ENCODE measurements at places on chromosomes 7 and 10.

DNA sequence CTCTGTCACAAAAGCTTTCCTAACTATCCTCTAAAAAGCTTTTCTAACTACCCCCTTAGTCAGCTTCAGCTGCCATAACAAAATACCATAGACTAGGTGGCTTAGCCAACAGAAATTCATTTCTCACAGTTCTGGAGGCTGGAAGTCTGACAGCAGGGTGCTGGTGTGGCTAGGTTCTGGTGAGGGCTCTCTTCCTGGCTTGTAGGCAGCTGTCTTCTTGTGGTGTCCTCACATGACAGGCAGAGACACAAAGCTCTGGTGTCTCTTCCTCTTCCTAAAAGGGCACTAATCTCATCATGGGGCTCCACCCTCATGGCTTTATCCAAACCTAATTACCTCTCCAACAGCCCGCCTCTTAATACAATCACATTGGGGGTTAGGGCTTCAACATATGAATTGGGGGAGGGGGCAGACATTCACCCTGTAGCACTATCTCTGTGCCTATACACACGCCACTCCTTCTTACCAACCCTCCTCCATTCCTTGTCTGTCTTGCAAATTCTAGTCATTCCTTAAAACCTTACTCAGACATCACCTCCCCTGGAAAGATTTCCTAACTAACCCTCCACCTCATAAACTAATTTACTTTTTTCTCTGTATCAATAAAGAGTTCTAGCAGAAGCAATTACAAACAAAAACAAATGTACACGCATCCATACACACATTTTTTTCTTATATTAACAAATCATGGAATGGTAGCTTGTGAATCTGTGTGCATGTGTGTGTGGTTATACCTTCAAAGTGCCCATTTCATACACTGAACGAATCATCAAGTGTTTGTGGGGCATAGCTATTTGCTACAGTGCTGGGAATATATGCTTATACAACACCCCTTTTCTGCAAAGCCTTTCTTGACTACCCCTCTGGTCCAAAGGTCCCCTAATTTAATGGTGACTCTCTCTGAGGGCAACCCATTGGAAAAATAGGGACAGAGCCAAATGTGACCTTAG, 26.4 kb downstream of the RHOBTB1 start:
- no peak for DNase-seq

DNA sequence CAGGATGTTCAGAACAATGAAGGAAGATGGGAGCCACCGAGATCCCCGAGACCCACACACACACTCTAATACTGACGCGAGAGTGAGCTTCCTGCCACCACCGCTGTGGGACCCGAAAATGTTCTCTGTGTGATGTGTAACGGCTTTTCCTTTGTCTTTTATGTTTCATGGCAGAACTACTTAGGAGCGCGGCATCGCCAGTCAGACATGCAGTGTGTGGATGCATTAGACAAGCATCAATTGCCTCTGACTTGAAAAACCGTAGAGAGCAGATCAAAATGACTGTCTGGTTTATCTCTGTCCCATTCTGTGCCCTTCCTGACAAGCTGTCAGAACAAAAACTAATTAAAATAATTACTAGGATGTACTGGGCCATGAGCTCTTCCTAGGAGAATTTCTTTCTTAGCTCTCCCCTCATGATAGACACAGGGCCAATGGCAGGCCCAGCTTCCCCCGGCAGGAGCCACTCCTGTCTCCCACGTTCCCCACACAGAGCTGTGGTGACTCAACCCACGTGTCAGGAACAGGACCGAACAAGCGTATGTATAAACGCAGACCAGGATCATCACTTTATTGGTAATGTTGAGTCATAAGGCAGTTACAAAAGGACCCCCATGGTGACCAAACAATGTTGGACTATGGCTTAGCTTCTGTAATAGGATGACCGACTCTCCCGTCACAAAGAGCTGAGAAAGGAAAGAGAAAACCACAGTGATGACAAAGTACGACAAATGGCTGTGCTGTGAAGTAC, 705.0 kb downstream of the PARD3 start:
- DNase-seq: no peak

DNA sequence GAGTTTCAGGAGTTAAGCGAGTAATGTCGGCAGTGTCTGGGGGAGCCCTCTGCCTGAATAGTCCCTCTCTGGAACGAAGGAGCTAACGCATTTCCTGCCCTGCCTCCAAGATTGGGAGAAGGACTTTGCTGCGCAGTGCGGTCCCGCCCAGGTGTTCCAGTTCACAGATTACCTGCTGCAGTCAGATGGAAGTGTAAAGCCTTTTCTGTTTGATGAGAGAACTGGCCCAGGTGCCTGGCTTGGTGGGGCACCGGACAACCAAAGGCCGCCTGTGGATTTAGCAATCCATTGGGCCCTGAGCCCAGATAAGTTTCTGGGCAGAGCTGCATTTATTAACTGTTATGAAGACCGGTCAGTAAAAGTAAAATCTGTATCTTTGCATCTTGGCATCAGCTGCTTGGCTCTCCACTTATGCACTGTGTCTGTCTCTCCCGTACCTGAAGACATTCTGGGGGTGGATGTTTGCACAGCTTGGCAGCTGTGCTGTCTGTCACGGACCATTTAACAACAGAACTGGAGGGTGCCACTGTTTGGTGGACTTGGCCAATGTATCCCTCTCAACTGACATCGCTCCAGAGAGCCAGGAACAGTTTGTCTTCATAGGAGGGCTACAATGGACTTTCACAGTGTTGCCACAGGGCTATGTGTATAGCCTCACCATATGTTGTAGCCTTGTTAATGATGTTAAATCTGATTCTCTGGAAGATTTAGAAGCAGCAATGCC, 654.7 kb upstream of the ZWINT start:
- no peak for DNase-seq

- no peak for DNase-seq
Observed at GRCh38 chr7:151046603-151047573, 1.4 kb upstream of the ASIC3 start.

DNA sequence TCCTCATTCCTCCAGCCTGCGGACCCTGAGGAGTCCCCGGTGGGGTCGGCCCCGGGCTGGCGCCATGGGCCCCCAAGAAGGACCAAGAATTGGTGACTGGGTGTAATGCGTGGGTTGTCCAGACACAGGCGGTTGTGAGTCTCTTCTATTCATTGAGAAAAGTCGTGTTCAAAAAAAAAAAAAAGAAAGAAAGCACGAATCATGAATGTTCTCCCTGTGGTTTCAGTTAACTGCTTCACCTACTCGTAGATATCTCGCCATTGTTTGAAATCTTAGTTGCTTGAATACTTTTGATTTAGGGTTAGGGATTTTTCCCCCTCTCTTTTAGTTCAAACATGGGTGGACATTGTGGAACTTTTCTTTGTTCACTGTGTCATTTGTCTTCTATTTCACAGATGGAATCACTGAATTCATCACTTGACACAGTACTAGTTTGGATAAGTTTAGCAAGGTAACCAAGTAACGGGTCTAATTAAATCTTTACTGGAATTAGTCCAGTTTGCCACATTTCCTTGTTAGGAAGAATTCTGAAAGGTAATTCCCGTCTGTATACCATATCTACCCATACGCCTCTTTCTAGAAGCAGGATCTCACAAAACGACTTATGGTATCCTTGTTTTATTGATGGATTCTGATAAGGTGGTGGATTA, 775 bp downstream of the STARD3NL start:
- peak; percentile 52 for DNase-seq

Data from stimulated activated naive CD4-positive, alpha-beta T cell treated with Interleukin-2 at 50 U/mL for 16 hours (primary cell).